ENCODE measurements at places on chromosomes 3 and 15. TPM values are rescaled to one million over a fixed set of nuclear protein-coding genes. Genes with fewer than 3 reads are reported as not detected.

DNA sequence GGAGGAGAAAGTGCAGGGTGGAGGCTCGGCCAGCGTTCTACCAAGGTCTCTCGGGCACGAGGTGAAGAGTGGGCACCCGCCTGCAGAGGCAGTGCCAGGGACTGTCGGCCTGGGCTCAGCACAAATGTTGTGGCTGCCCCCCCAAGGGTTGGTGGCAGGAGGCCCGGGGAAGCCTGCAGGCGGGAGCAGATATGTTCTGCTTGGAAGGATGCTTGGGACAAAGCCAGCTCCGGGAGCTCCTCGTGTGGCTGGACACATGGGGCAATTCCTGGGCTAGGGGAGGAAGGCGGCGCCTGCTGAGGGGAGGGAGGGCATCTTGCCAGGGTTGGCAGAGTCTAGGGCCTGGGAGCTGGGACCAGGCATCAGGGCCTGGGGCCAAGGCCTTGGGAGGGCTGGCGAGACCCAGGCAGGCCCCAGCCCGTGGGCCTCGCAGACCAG, 30.4 kb upstream of the FBLN2 start:
- no peak for DNase-seq

- DNase-seq = no peak
Observed at GRCh38 chr3:185071287-185071800, 81.5 kb downstream of the C3orf70 start.

The GOLGA6D gene
- not detected for total RNA-seq

DNA sequence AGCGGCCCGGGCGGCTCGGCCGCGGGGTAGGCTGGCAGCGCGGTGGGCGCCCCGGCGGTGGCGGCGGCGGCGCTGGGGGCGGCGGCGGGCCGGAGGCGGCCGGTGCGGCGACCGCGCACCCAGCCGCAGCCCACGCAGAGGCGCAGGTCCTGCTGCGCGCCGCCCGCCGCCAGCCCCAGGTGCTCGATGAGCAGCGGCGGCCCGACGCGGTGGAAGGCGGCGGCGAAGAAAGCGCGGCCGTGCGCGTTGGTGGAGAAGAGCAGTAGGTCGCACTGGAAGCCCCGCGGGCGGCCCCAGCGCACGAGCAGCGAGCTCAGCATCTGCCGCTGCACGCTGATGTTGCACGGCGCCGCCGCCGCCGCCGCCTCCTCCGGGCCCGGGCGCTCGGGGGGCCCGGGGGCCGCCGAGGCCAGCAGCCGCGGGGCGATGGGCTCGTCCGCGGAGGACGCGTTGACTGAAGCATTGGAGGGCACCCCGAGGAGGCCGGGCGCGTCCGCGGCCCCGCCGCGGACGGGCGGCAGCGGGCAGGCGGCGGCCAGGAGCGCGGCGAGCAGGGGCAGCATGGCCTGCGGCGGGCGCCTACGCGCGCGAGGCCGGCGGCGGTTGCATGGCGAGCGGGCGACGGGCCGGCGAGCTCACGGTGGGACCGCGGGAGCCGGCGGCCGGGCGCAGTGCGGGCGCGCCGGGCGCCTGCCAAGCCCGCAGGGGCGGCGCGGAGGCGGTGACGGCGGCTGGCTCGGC, 452 bp downstream of the TMEM158 start:
- DNase-seq = no peak

GRCh38 chr3:150848864-150849263, 56.4 kb downstream of the MINDY4B start:
- no peak for DNase-seq

DNA sequence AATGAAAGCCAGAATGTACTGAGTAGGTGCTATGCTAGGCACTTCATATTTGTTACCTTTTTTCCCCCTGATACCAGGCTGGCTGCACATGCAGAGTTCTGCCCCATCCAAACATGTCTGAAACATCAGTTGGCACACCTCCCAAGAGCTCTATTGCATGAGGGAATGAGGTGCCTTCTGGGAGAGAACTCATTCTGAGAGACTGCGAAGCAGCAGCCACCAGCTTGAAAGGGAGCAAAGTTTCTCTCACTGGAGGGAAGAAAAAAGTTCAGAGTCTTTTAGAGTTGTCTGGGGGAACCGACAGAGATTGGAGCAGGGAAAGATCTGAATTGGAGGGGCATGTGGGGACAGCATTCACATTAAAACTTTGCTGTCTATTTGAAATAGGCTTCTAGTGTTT, 84.1 kb downstream of the AGBL1 start:
- DNase-seq = no peak

GRCh38 chr15:63061975-63062374, 19.4 kb downstream of the TPM1 start:
- no peak for DNase-seq

The TM4SF18 gene
- total RNA-seq = 148 TPM

DNA sequence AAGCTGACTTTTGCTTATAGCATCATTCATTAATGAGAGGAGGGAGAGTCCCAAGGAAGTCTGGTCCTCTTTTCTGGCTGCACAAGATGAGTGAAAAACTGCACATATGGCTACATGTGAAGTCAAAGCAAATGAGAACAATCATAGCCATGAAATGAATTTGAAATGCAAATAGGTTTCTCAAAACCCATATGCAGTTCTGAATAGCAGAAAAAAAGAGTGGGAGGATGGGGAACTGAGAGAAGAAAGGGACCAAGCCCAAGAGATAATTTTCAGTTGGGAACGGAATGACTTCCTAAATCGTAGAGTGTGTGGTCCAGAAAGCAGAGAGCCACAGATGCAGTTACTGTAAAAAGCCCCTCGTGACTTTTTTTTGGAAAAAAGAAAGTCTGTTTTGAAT, 66.3 kb downstream of the GTPBP8 start:
- no peak for DNase-seq

DNA sequence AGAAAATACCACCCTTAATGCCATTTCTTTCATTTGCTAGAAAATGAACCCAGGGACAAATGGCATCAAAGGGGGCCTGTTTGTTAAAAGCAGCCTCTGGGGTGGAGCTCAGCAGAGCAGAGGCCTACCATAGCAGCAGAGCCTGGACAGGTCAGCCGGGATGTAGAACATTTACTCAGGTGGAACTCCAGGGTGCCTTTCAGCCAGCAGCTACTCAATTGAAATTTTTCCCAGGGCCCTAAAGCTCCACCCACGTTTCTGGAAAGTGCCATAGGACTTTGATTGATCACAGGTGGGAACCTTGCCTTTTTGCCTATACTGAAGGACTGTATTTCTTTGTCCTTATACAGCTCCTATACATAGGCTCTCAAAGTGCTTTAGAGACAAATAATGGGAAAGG, 74.5 kb upstream of the C15orf61 start:
- DNase-seq = no peak

GRCh38 chr3:55725681-55726500, 238.8 kb upstream of the WNT5A start:
- no peak for DNase-seq

- no peak for DNase-seq
Observed at GRCh38 chr3:60269829-60270266, 981.4 kb downstream of the FHIT start.

DNA sequence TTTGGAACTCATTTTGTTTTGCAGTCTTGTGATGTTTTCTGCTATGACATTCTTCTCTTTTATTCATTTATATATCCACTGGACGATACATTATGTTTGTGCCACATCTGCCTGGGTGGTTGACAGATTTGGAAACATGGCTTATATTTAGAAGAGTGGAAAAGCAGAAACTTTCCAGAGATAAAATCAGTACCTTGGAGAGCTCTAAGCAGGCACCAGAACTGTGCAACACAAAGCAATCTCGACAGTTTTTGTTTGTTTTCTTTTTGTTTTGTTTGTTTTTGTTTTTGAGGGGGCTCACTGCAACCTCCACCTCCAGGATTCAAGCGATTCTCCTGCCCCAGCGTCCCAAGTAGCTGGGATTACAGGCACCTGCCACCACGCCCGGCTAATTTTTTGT, 45.5 kb downstream of the SYN2 start:
- DNase-seq = no peak

DNA sequence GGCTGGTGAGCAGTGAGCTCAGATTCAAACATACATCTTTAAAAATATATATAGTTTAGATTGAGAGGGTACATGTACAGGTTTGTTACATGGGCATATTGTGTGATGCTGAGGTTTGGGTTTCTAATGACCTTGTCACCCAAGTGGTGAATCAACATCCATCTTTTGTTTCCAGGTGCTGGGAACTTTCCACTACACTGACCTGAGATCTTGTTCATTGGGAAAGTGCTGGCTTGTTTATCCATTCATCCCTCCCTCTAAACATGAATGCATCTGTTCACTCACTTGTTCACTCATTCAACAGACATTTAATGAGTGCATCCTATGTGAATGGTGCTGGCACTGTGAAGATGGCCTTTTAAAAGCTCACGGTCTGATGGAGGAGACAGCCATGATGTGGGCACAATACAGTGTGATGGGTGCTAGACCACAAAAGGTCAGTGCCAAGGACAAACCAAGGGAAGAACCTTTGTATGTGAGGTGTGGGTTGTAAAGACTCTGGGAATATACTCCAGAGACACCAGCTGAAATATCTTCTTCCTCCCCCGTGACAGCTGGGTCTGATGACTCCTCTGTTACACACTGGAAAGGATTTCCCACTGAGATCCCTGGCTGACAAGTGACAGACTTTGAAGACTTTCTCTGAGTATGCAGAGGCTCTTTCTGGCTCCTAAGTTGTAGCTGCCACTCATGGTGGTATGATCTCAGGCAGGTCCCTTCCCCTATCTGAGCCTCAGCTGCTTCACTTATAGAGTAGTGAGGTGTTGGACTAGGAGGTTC, 16.2 kb upstream of the ITGA11 start:
- no peak for DNase-seq

GRCh38 chr3:164095279-164095678, 983.0 kb downstream of the SI start:
- no peak for DNase-seq

The CFAP91 gene
- 0.70 TPM for total RNA-seq

The APOD gene
- 8.6 TPM for total RNA-seq

The CHDH gene
- total RNA-seq = 0.06 TPM

DNA sequence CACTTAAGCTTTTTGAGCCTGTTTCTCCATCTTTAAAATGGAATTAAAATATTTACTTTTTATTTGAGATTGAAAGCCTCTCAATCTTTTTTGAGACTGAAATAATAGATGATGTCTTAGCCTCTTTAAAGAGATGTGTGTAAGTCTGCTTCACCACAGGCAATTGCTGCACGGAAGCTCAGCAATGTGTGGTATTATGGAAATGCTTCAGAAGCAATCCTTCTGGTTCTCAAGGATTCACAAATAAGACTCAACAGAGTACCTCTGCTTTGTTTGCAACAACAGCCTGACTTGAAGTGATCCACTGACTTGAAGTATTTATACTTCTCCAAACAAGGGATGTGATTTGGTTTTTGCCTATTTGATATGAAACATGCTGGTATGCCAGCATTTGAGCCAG, 332.0 kb upstream of the RASGRP1 start:
- DNase-seq = no peak

Data from glomerular endothelial cell (primary cell).